ENCODE measurements at places on chromosomes 11 and 22.

- DNase-seq: no peak
Measured at GRCh38 chr11:79594834-79595233, 154.0 kb upstream of the TENM4 start.

GRCh38 chr11:57786436-57786835 lies 24.8 kb downstream of the CTNND1 start:
- no peak for DNase-seq

- DNase-seq: no peak
Measured at GRCh38 chr11:11995601-11996000, 12.8 kb downstream of the DKK3 start.

GRCh38 chr11:35615921-35616900 lies 2.0 kb upstream of the FJX1 start:
- peak; percentile 51 for DNase-seq

GRCh38 chr22:47367107-47367690 lies 604.7 kb downstream of the TBC1D22A start:
- no peak for DNase-seq

GRCh38 chr11:84722583-84723108 lies 904.5 kb downstream of the DLG2 start:
- no peak for DNase-seq

DNA sequence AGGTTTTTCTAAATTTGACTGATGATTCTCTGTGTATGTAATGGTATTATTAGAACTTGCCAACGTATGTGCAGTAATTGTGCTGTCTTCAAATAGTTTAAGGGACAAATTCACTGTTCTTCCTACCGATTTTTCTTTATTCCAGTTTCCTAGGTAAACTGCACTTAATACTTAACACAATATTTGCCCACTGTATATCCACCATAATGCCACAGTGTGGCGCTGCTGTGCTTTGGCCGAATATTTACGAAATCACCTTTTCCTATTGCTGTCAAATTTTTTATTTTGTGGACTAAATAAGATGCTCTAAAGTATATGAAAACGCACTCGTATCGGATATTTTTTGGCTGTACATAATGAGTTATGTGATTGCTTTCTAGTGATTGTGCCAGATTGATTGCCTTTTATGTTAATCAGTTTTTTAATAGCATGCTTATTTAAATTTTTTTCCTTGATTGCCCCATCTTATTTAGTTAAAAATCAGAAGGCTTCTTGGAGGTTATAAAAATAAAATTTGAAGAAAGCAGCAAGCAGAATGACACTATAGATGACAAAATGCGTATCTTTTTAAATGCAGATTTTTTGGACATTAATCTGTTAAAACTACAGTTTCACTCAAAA lies 10.5 kb downstream of the AASDHPPT start:
- peak; percentile 74 for DNase-seq

- DNase-seq: peak; percentile 21
Measured at GRCh38 chr11:47552056-47552565, 821 bp downstream of the CELF1 start.

- DNase-seq: no peak
Measured at GRCh38 chr11:58061813-58062212, 31.1 kb downstream of the OR6Q1 start.

DNA sequence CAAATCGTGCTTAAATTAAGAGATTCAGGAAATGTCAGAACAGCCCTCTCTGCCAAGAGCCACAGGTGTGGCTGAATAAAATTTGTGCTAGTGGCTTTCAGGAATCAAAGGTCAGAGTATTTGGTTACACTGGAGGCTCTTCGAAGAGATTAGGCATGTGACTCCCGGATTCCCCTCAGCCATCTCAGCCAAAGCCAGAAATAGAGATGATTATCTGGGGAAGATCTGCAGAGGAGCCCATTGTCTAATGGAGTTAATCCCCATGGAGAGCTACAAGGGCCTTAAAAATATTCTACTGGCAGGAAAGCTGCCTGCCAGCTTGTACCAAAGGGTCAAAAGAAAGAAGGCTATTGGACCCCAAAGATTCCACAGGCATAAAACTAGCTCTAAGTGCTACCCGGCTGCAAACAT lies 1259.5 kb downstream of the TBC1D22A start:
- DNase-seq: no peak
